Neural crest cell (in vitro differentiated cells): ENCODE measurements at places on chromosomes 6 and 20. TPM values are rescaled to one million over a fixed set of nuclear protein-coding genes. Genes with fewer than 3 reads are reported as not detected.

PARD6B gene
- 9.5 and 9.8 TPM in 2 replicates for total RNA-seq

CPNE5 gene
- 0.54 and 1.0 TPM in 2 replicates for total RNA-seq

GRCh38 chr6:2385471-2385983 is 140.1 kb upstream of the GMDS start:
- DNase-seq: no peak

APCDD1L gene
- total RNA-seq: not detected in 2 replicates

TP53TG5 gene
- not detected in 2 replicates for total RNA-seq

DNA sequence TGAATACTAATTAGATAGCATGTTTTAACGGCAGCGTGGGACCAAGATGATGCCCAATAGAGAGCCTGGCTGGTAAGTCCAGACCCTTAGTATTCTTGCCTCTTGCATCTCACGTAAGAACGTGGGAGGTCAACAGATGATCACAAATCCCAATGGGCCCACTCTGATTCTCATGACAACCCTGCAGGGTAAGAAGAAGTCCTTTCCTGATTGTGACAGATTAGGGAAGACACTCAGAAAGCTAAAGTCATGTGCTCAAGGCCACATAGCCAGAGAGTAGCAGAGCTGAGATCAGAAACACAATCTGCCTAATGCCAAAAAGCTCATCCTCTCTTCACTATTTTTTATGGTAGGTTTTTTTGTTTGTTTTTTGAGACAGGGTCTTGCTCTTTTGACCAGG is 103.8 kb downstream of the RALGAPA2 start:
- DNase-seq: no peak

DNA sequence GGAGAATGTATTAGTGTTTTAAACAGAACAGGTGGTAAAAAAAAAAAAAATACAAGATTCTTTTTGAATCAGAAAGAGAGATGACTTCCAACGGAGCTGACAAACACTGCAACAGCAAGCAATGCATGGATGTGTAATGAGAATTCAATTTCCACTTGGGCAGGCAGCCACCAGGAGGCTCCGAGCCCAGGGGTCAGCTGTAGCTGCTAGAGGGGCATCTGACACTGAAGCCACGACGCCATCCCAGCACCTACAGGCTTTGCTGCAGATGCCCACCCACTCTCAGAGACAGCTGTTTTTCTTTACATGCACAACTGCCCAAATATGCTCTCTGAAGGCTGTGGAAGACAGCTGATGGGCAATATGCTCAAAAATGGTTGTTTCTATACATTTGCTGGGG is 75.4 kb downstream of the ELOVL5 start:
- no peak for DNase-seq

- no peak for DNase-seq
Measured at GRCh38 chr6:87714093-87714842, 12.2 kb upstream of the AKIRIN2 start.

GRCh38 chr20:33400812-33401183 is 521 bp downstream of the CDK5RAP1 start:
- no peak for DNase-seq

- DNase-seq: no peak
Measured at GRCh38 chr6:26130581-26131249, 43.5 kb downstream of the HFE start.

DNA sequence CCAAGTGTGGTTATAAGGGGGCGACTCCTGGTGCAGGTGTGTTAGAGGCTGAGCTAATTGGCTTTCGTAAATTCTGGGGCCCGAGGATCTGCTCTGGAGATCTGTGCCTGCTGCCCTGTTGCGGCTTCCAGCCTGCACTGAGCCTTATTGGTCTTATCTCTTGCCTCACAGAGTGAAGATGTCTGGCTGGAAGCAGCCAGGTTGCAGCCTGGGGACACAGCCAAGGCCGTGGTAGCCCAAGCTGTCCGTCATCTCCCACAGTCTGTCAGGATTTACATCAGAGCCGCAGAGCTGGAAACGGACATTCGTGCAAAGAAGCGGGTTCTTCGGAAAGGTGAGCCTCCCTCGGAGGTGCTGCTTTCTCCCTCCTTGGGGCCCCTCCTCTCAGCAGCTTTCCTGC is 20.0 kb downstream of the PRPF6 start:
- DNase-seq: no peak

GRCh38 chr6:124901084-124901483 is 61.2 kb upstream of the RNF217 start:
- DNase-seq: no peak

DNA sequence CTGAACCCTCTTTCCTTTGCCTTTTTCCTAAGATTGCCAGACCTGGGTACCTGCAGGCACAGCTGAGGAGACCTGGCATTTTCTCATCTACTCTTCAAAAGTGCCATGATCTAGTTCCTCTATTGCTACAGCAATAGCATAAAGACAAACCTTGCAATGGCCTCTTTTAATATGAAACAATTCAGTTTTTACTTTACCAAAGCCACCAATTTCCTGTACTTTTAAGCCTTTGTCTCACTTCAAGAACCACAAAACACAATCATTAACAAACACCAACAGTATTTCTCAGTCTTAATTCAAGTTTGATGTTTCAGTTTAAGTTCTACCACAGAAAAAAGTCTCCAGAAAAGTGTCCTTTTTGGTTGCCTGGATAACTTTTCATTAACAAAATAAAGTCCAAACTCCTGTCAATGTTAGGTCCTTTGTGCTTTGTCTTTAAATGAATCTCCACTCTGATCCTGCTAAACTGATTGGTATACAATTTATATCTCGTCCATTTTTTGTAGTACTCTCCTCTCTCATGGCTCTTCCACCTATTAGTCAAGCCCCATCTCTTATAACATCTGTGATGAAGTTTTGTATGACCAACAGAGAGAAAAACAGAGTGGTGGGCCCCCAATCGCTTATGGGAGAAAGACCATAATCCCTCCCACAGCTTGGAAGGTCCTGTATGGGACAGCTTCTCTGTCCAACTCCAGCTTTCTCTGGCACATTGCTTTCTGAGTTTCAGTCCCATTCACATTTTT is 50.5 kb upstream of the THEMIS start:
- DNase-seq: no peak

SLPI gene
- total RNA-seq: not detected in 2 replicates

DEFB125 gene
- total RNA-seq: not detected in 2 replicates

MLN gene
- total RNA-seq: not detected in 2 replicates

DNA sequence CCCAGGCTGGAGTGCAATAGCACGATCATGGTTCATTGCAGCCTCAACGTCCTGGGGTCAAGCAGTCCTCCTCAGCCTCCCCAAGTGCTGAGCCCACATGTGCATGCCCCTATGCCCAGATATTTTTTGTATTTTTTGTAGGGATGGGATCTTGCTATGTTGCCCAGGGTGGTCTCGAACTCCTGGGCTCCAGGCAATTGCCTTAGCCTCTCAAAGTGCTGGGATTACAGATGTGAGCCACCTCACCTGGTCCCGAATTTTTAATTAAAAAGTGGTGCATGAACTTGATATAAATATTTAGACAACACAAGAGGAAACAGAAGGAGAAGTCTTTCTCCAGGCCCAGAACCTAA is 7.1 kb upstream of the RNF114 start:
- DNase-seq: no peak

- DNase-seq: no peak
Measured at GRCh38 chr6:132813173-132813856, 1.1 kb upstream of the RPS12 start.

EPHA7 gene
- 33.7 and 35.8 TPM in 2 replicates for total RNA-seq

JPH2 gene
- 0.07 TPM in 1 of 2 replicates, not detected in the other for total RNA-seq

DNA sequence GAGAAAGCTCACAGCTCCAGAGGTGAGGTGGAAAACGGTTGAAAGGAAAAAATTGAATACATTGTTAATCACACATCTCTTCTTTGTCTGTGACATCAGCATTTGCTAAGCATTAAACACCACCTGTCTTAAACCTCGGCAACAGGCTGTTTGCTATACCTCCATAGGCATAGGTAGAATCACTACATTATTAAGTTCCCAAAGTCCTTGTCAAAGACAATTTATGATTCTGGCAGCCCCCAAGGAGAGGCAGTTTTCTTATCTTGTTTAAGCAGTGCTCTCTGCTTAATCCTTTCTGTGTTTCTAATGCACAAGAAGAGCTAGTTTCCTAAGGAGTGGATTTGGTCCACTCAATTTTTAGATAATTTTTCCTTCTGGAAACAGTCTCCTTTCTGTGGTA is 249.7 kb downstream of the NKAIN2 start:
- DNase-seq: no peak

OXT gene
- total RNA-seq: not detected in 2 replicates

DNA sequence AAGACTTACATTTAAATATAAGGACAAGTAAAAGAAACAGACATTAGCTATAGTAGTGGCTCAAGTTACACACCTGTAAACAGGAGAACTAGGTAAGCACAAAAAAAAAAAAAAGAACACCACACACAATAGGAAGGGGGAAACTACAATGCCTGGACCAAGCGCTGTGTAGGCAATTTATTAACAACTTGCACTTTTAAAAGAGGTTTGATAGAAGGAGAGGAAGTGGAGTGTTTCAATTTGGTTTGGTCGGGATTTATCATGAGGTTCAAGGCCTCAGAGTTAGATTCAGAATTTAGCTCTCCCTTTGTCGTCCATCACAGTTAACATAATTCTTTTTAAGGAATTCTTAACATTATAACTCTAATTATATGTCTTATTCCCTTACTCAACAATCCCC is 1.1 kb upstream of the USP49 start:
- DNase-seq: no peak

GRCh38 chr6:5422321-5422915 is 161.1 kb downstream of the FARS2 start:
- no peak for DNase-seq

COL12A1 gene
- total RNA-seq: 50.2 and 51.1 TPM in 2 replicates

SLC25A27 gene
- 5.8 and 8.4 TPM in 2 replicates for total RNA-seq

- DNase-seq: no peak
Measured at GRCh38 chr6:134464690-134465411, 146.9 kb upstream of the SGK1 start.

GRCh38 chr6:111769365-111770152 is 103.7 kb downstream of the FYN start:
- no peak for DNase-seq

BEND3 gene
- total RNA-seq: 24.1 and 24.9 TPM in 2 replicates

SLC22A2 gene
- total RNA-seq: not detected in 2 replicates

MUCL3 gene
- total RNA-seq: not detected in 2 replicates

DNA sequence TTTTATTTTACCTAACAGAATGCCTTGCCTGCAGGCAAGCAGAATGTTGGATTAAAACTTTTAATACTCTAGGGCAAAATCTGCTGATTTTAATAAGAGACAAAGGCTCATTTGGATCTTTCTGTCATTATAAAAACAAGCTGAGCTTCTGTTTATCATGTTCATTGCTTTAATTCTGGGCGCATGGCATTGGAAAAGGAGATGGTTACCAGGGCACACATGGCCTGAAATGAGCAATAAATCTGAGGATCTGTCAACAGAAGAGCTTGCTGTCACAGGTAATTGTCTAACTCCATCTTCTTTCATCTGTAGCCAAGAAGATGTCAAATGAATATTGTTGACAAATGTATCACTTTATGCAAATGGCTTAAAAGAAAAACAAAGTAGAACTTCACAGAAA is 439.6 kb downstream of the DOK5 start:
- DNase-seq: no peak

GRCh38 chr6:82739303-82739702 is 326.3 kb downstream of the UBE3D start:
- no peak for DNase-seq

DNA sequence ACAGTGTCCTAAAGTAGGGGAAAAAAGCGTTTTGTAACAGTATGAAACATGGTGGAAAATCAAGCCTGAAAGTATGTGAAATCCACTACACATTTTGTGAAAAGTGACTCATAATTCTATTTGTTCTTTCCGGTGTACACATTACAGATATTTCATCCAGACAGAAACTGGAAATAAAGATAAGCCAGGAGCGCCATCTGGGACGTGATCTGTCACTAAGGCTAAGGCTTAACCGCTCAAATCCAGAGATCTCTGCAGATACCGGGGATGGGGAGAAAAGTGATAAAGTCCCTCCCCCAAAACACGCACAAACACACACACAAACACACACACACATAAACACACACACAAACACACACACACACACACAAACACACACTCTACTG is 26.6 kb upstream of the SRSF6 start:
- no peak for DNase-seq

DNA sequence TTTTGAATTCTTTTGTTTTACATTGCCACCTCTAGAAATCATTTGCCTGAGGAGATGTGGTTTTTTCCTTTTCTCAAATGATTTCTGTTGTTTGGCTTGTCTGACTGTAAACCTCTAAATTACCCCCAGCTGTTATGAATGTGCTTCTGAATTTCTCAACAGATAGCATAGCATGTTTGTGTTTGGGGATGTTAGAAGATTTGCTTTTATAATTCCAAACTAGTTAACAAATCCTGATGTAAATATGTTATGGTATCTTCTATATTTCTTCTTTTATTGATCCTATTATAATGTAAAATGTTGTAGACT is 31.6 kb upstream of the EZR start:
- no peak for DNase-seq
